Heart right ventricle (tissue), 16 donors: ENCODE measurements at places on chromosomes 5 and 9. TPM values are rescaled to one million over a fixed set of nuclear protein-coding genes. Genes with fewer than 3 reads are reported as not detected.
A peak's percentile ranks its signal among the peaks of the same experiment; 100 is the strongest.

UGCG gene
- 11.3 TPM for total RNA-seq

ANKRD31 gene
- total RNA-seq: 0.12 TPM

FBLL1 gene
- 0.16 TPM for total RNA-seq

- peak; percentile 13 for DNase-seq
These were observed 119.1 kb upstream of the ITGA1 start for GRCh38 chr5:52668544-52669185.

DNA sequence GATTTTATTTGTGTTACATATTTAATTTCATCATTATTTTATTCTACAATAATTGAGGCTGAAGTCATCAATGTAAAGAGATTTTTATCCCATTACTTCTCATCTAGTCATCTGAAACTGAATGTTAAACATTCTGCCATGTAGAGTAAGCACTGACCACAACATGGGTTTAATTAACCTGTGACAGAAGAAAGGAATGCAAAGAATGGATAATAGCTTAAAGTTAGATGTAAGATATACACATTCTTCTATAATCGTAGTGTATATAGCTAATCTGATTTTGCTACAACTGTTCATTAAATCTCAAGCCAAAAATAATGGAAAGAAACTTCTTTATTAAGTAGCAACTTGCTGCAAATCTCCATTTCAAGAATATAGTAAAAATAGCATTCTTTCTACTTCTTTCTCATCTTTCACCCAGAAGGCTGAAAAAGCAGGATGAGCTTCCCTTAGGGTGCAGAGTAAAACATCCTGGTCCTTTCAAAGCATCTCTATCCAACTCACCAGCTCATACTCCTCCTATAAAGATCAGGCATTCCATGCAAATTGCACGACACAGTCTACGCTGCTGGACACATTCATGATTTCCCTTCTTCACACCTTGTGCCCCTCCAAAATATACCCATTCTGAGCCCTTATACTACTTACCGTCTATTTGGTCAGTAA lies 115.2 kb downstream of the EFNA5 start:
- no peak for DNase-seq

DNA sequence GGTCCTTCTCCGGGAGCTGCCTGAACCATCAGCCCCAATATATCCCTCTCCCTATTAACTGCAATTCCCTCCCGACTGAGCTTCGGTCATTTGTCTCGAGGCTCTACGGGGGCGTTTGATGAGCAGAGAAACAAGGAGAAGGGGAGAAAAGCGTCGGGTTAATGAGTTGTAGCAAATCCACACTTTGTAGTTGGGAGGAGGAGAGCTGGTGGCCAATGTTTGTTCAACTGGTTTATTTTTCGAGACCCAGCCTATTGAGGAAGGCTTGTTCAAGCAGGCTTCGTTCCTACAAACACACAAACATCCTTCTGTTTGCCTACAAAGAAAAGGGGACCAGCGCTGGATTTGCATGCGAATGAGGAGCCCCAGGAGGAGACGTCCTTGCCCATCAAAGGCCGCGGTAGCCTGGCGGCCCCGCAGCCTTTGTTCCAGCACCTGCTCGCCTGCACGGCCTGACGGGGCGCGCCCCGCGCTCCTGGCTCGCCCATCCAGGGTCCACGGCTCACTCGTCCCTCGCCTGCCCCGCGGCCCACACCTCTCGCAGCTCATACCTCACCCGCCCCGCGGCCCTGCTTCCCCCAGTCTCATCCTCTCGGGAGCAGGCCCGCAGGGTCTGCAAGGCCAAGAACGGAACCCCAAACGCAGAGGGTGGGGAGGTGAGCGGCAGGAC lies 4.6 kb downstream of the FOXD1 start:
- no peak for DNase-seq

FBP2 gene
- total RNA-seq: not detected

TLE4 gene
- total RNA-seq: 9.7 TPM

DNA sequence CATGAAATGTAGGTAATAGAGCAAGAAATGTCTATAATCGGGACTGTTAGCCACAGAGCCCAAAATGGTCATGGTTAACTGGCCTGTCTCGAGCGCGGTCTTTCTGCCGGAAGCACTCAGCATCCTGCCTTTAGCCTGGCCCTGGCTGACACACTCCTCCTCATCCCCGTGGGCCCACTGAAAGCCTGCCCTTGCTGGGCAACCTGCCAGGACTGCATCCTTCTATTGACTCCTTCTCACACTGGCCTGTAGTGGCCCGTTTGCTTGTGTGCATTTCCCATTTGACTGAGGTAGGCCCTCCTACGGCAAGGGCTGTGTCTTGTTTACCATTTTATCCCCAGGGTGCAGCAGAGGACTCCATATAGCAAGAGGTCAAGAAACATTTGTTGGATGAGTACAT lies 215.7 kb downstream of the ATPSCKMT start:
- DNase-seq: peak; percentile 60

GRCh38 chr5:125316915-125317535 lies 570.6 kb upstream of the ZNF608 start:
- no peak for DNase-seq

GRCh38 chr5:82290908-82291307 lies 12.8 kb upstream of the RPS23 start:
- no peak for DNase-seq

DNA sequence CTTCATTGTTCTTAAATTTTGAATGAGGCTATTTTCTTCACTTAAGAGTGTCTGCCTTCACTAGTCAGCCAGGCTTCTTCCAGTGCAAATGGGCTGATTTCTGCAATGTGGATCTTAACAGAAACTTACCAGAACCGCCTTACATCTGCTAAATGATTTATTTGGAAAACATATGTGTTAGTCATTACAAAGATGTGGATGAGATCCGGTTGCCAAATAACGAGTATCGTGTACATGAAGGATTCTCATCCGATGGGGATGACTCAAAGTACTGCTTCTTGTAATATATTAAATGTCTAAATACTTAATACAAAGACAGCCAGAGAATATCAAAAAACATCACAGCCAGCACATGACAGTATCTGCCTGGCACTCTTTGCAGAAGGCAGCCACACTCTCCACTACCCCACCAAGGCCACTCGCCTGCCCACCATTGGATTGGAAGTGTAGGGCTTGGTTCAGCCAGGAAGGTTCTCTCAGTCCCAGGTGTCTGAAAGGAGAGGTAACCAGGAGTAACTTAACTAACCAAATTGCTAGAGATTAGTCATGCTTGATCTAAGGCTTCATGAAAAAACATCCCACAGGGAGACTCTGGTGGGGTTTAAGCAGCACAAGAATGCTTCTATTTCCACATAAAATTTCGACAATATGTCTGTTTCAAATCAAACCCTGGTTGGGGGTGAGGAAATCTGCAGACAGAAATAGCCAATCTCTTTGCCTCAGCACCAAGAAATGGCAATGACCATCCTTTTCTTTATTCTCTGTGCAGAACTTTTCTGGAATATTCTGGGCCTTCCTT lies 174.8 kb downstream of the GADD45G start:
- no peak for DNase-seq

- DNase-seq: no peak
These were observed 45.6 kb downstream of the CFAP90 start for GRCh38 chr5:7805379-7805778.

- no peak for DNase-seq
These were observed 15.9 kb downstream of the TRIO start for GRCh38 chr5:14158890-14159666.

GRCh38 chr9:35515766-35516165 lies 25.9 kb downstream of the RUSC2 start:
- no peak for DNase-seq

DNA sequence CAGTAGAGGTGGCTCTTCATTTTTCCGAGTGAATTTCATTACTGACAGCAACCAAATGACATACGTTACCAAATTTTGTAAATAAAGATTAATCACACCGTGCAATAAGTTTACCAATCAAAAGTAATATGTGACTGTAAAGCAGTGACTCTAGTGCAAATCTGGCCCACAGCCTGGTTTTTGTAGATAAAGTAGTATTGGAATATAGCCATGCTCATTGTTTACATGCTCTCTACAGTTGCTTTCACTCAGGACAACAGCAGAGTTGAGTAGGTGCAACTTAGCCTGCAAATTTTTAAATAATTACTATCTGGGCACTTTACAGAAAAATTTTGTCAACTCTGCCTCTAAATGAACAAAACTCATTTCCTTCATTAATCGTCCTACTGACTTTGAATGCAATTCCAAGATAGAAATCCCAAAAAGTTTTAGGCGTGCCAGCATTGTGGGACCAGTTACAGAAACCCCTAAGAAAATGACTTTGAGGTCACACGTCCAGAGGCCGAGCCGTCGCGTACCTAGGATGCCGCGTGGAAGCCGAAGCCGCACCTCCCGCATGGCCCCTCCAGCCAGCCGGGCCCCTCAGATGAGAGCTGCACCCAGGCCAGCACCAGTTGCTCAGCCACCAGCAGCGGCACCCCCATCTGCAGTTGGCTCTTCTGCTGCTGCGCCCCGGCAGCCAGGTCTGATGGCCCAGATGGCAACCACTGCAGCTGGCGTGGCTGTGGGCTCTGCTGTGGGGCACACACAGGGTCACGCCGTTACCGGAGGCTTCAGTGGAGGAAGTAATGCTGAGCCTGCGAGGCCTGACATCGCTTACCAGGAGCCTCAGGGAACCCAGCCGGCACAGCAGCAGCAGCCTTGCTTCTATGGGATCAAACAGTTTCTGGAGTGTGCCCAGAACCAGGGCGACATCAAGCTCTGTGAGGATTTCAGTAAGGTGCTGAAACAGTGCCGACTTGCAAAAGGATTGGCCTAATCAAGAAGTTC lies 180.7 kb upstream of the TLE4 start:
- DNase-seq: no peak

TRAF2 gene
- 9.3 TPM for total RNA-seq

GRCh38 chr9:124110307-124110915 lies 98.8 kb downstream of the LHX2 start:
- DNase-seq: peak; percentile 35

DNA sequence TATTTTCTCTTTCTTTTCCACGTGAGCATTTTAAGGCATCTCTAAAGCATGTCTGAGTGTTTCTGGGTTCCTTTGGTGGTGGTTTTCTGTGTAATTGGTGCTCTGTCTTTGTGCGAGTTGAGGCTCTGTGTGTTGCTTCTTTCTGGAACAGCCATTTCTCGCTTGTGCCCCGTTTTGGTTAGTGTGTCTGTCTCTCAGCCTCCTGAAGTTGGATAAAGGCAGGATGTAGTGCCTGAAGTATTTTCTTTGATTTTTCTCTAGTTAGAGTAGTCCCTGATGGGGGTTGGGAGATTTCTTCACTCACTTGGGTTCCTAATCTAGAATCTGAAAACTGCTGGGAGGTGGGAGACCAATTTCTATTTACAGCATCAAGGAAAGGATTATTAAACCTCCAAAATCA lies 129.7 kb upstream of the TMEM161B start:
- DNase-seq: no peak

SPOCK1 gene
- 28.6 TPM for total RNA-seq

PCDHGB7 gene
- 10.2 TPM for total RNA-seq

GRCh38 chr9:28127101-28127500 lies 553.8 kb upstream of the C9orf72 start:
- no peak for DNase-seq

DNA sequence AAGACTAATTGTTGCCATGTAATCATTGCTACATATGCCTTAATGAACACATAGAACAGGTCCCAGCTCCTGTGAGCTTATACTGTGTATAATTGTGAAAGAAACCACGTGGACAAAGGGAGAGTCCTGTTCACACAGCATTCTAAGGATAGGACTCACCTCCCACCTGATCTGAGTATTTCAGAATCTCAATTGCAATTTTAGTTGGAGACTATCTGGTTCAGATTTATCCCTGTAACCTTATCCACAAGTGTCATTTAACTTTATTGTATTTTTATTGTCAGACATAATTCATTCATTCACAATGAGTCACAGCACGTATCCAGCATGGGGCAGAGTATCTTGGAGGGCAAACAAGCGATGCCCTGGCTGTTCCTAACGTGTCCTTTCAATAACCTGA lies 448.3 kb downstream of the NTRK2 start:
- no peak for DNase-seq

RASGRF2 gene
- 13.4 TPM for total RNA-seq

FCN1 gene
- 0.97 TPM for total RNA-seq

OR1L1 gene
- total RNA-seq: not detected

DNA sequence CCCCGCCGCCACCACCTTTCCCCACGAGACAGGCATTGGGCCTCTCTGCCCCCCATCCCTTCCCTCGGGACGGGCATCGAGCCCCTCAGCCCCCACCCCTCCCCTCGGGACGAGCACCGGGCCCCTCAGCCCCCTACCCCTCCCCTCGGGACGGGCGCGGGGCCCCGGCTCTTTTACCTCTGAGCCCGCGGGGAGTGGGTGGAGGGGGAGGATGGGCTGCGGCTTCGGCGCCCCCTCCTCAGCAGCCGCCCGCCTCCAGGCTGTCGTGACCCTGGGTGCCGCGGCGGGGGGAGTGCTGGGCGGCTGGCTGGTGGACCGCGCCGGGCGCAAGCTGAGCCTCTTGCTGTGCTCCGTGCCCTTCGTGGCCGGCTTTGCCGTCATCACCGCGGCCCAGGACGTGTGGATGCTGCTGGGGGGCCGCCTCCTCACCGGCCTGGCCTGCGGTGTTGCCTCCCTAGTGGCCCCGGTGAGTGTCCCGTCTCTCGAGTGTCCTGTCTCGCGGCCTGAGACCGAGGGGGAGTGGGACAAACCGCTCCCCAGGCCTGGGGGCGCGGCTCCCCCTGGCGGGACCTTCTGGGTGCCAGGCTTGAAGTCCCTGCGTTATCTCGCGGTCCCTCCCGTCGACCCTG lies 791 bp downstream of the SLC2A8 start:
- DNase-seq: peak; percentile 60

DNA sequence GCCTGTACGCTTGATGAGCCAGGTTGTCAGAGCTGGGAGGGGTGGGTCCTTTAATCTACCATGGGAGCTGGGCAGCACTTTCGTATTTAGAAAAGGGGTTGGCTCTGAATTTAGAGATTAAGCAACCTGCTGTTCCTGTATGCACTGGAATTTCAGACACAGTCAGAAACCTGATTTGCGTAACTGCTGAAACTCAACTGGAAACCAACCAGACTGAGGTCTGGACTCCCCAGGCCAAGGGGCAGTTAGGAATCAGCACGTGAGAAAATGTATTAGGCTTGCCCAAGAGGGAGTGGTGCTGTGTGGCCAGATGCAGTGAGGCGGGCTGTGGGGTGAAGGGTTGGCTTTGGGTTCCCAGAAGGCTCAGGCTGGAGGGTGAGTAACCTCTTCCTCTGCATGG lies 235.0 kb downstream of the GOLPH3 start:
- DNase-seq: no peak

DNA sequence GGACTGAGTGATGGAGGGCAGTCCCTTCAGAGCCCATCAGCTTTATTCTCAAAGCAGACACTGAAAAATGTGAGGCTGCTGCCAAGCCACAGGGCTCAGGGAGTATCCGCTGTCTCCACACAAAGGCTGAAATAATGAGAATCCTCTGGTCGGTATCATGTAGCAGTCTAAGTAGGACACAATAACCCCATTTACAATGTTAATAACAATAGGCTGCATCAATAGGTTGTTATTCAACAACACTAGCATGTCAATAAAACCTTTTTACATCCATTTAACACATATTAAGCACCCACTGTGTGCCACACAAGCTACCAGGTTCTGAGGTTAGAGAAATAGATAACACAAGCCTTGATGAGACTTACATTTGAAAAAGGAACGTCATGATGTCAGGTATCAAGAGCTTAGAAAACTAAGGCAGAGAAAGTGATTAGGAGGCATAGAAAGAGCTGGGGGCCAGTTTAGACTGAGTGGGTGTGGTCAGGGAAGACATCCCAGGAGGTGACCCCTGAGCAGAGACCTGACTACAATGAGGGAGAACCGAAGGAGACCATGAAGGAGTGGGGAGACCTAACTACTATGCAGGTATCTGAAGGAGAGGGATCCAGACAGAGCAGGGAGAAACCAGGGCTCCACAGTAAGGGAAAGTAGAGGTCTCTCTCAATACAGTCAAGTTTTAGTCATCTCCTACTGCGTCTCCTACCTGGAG lies 140.1 kb upstream of the GRIA1 start:
- no peak for DNase-seq

- DNase-seq: no peak
These were observed 135.7 kb downstream of the MAN2A1 start for GRCh38 chr5:109825450-109825849.
